Smooth muscle cell of bladder (primary cell): ENCODE measurements at places on chromosomes 7 and 10. TPM values are rescaled to one million over a fixed set of nuclear protein-coding genes. Genes with fewer than 3 reads are reported as not detected.

The ADRA2A gene
- total RNA-seq, result under 0.01 and 0.18 TPM in 2 replicates

The TMEM236 gene
- total RNA-seq, result under 0.01 TPM in 2 replicates

The GATA3 gene
- not detected in 2 replicates for total RNA-seq

The FRMD4A gene
- total RNA-seq, result 8.8 and 10.7 TPM in 2 replicates

The GPR22 gene
- not detected in 2 replicates for total RNA-seq

The IGFBP1 gene
- 0.14 TPM in 1 of 2 replicates, not detected in the other for total RNA-seq

The HOXA13 gene
- 5.7 and 7.9 TPM in 2 replicates for total RNA-seq

The DIP2C gene
- total RNA-seq, result 8.4 and 15.3 TPM in 2 replicates

The CPED1 gene
- total RNA-seq, result 38.9 and 40.5 TPM in 2 replicates

The PALD1 gene
- under 0.01 and 0.37 TPM in 2 replicates for total RNA-seq

The ANXA8L1 gene
- 0.43 TPM in 1 of 2 replicates, not detected in the other for total RNA-seq

The C7orf57 gene
- total RNA-seq, result not detected in 2 replicates

The MXI1 gene
- 20.9 and 36.0 TPM in 2 replicates for total RNA-seq

The C10orf88 gene
- 12.9 and 13.2 TPM in 2 replicates for total RNA-seq

The DLG5 gene
- total RNA-seq, result 21.9 and 37.8 TPM in 2 replicates

The LRIT1 gene
- total RNA-seq, result not detected in 2 replicates

The LRRN3 gene
- 0.85 and 2.1 TPM in 2 replicates for total RNA-seq

The STK31 gene
- total RNA-seq, result under 0.01 TPM in 1 of 2 replicates, not detected in the other

The SEPTIN7 gene
- 203 and 235 TPM in 2 replicates for total RNA-seq

The TMEM270 gene
- not detected in 2 replicates for total RNA-seq

The GDF2 gene
- total RNA-seq, result not detected in 2 replicates

The ZNF853 gene
- total RNA-seq, result 0.57 and 1.8 TPM in 2 replicates

The SORCS1 gene
- total RNA-seq, result 0.14 and 0.18 TPM in 2 replicates

The CHST3 gene
- 15.9 and 24.7 TPM in 2 replicates for total RNA-seq

The TET1 gene
- total RNA-seq, result 2.1 and 3.6 TPM in 2 replicates

The NODAL gene
- total RNA-seq, result not detected in 2 replicates
